Renal pelvis (tissue), 12 donors: ENCODE measurements at places on chromosomes 7 and 10. TPM values are rescaled to one million over a fixed set of nuclear protein-coding genes. Genes with fewer than 3 reads are reported as not detected.

Gene CD36
- polyA plus RNA-seq: 27.3 TPM

DNA sequence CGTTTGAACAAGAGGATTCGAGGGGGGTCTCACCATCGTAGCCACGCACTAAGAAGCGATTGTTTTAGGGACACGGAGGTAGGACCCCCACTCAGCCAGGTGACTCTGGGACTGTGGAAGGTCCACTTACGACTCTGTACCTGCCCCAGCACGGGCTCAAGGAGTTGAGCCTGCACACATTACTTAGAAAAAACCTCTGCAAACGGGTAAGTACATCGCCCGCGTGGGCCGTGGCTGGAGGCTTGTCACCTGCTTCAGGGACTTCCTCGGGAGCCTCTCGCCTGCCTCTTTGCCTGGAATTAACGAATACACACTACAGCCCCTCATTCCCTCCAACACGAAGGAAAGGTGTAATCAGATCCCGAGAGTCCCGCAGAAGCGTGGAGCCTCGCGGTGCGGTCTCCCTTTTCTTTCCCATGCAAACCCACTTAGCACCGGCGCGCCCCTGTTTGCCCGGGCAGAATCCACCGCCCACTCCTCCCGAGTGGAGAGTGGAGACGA, 826 bp downstream of the PODXL start:
- no peak for DNase-seq

GRCh38 chr7:100555701-100556100, 16.7 kb downstream of the AGFG2 start:
- no peak for DNase-seq

Gene STARD3NL
- polyA plus RNA-seq: 61.6 TPM

Gene H2BK1
- not detected for polyA plus RNA-seq

DNA sequence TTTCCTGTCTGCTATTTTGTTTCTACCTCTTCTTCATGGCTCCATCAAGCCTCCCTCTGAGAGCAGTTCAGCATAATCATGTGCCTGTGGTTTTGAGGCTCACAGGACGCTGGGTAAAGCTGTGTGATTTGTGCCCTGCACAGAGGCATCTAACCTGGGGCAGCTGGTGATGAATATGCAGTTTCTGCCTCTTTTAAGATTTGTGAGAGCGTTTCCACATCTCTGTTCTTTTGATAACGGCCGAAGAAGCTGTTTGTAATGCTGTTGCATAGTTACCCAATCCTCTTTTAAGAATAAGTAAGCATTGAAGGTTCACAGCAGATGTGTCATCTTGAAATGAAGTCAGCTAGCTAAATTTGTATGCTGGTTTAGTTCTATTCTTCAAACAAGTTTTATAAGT, 45.2 kb downstream of the PNLIPRP3 start:
- DNase-seq: no peak

GRCh38 chr10:79103129-79103528, 34.4 kb downstream of the ZMIZ1 start:
- DNase-seq: no peak

- no peak for DNase-seq
Measured at GRCh38 chr10:77392236-77392721, 245.3 kb downstream of the KCNMA1 start.

Gene WDFY4
- polyA plus RNA-seq: 2.4 TPM

DNA sequence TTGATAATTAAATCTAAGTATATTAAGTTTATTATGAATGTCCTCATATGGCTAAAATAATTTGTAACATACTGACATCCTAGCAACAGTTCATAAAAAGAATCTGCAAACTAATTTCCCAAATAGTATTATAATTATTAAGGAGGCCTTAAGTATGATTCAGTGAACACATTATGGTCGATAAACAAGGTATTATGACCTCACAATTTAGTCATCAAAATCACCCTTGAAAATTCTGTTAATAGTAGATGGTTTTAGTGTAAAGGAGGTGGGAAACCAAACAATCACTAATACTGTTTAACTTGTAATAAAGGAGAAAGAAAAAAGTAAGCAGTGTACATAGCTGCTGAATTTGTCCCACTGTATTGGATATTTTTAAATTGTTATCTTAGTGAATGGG, 2.1 kb downstream of the ETV1 start:
- DNase-seq: no peak

DNA sequence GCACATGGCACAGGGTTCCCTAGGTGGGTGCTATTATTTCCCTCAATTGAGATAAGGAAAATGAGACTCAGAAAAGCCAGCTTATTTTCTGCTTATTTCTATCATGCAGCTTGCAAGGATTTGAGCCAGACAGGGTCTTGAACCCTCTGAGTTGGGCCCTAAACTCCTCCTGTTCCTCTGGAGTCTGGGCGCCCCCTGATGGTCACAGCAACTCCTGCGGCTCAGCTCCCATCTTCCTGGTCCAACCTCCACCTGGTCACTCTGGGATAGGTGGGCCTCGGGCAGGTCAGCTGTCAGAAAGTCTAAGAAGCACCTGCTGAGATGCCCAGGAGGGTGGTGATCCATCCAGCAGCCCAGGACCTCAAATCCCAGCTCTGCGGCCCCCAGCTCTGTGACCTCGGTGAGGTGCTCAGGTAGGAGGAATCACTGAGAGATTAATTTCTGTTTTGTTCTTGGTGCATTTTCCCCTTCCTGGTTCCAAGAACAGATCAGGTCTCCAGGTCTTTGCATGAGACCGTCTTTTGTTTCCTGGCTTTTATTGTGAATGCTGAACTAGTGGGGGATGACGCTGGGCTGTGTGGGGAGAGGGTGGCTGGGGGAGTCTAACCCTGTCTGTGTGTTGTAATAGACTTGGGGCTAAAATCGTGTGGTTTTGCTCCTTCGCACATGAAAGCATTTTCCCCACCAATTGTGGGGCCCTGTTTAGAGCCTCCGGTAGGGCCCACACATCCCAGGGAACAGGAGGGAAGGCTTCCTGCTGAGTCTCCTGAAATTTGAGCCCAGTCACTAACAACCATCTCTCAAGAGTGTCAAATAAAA, 32.8 kb downstream of the TMEM130 start:
- peak; percentile 54 for DNase-seq

DNA sequence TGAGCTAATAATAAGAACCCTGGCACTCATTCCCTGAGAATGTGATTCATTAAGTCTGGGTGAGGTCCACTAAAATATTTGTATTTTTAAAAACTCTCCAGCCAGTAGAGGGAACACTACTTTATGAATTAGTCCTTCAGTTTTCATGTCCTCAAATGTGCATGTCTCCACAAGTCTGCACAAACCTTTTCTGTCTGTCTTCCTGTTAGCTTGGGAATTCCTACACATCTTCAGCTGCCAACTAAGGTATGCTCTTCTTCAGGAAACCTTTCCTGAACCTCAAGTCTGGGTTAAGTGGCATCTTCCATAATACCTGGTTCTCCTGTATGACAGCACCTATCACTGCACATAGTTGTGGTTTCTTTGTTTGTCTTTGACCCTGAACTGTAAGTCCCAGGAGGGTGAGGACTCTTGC, 119.6 kb upstream of the MKX start:
- no peak for DNase-seq

Gene OR2F1
- not detected for polyA plus RNA-seq

Gene MYO3A
- polyA plus RNA-seq: 8.0 TPM

DNA sequence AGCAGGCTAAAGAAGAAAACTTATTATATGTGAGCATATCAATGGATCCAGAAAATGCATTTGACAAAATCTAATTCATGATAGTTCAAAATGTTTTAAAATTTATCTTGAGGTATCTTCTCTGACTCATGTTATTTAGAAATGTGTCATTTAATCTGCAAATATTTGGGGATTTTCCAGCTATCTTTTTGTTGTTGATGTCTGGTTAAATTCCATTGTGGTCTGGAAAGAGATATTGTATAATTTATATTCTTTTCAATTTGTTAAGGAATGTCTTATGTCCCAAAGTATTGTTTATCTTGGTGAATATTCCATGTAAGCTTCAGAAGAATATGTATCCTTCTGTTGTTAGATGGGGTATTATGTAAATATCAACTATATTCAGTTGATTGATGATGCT, 942.5 kb downstream of the KCNMA1 start:
- no peak for DNase-seq

DNA sequence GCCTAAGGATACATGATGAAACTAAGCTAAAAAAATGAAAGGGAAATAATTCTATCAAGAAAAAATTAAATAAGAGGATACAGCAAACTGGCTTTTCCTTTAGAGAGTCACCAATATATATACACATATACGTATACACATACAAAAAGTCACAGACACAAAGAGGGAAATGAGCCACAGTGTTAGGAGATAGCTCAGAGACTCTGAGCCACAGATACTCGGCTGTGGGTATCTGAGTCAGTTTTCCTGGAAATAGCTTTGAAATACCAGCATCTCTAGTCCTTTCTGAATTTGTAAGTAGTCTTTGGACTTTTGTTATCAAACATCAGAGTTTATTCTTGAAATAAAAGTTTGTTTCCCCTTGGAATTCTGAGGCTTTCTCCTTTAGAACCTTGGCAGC, 111.8 kb downstream of the TBXAS1 start:
- no peak for DNase-seq

Gene LEP
- polyA plus RNA-seq: 0.27 TPM

DNA sequence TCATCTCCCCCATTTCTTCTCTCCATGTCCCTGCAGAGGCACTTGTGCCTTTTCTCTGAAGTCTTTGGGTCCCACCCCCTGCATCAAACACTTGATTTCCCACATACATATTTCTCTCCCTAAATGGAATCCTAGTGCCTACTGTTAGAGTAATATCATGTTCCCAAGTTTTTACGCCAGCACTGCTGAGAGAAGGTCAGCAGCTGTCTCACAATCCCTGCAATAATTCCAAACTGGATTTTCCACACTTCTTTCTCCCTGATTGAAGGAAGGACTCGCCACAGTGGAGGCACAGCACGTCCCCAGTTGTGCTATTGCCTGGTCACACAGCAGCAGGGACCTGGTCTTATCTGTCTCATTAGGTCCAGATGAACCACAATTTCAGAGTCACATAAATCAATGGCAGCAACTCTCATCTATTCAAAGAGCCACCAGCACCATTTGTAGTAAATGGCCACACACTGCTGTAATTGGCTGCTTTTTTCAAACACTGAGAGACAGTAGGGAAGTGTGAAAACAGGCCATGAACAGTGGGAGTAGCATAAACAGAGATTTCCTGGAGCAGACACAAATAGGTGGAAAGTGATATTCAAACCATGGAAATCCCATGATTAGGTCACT, 605.5 kb downstream of the XPNPEP1 start:
- DNase-seq: no peak

DNA sequence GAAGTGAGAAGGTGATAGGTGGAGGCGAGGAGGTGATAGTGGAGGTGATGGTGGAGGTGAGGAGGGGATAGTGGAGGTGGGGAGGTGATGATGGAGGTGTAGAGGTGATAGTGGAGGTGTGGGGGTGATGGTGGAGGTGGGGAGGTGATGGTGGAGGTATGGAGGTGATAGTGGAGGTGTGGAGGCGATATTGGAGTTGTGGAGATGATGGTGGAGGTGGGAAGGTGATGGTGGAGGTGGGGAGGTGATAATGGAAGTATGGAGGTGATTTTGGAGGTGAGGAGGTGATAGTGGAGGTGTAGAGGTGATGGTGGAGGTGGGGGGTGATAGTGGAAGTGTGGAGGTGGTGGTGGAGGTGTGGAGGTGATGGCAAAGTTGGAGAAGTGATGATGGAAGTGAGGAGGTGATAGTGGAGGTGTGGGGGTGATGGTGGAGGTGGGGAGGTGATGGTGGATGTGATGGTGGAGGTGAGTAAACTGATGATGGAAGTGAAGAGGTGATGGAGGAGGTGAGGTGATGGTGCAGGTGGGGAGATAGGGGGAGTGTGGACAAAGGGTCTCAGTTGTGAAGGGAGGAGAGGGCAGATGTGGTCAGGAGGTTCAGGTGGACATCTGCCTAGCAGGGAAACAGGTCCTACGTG, 36.6 kb downstream of the ADCY1 start:
- no peak for DNase-seq

GRCh38 chr7:140864732-140865131, 60.0 kb downstream of the BRAF start:
- DNase-seq: no peak

- DNase-seq: peak; percentile 72
Measured at GRCh38 chr10:110207011-110207804, at the start of gene MXI1. Gene MXI1, plus strand, starts transcription at chr10:110207605. Its CDS starts 204 bp downstream, at chr10:110207809.

- DNase-seq: no peak
Measured at GRCh38 chr7:72058579-72058978, 353.6 kb downstream of the CALN1 start.
